Liver (tissue), 10 donors: ENCODE measurements at places on chromosomes 2 and 18. TPM values are rescaled to one million over a fixed set of nuclear protein-coding genes. Genes with fewer than 3 reads are reported as not detected.

The DPP10 gene
- 0.04 TPM for polyA plus RNA-seq

The GNAL gene
- polyA plus RNA-seq: 0.15 TPM

The GAL3ST2 gene
- not detected for polyA plus RNA-seq

The EVX2 gene
- polyA plus RNA-seq: not detected

The ANKAR gene
- 5.0 TPM for polyA plus RNA-seq
